ENCODE measurements at places on chromosomes 1 and 21.

GRCh38 chr21:42796327-42797062, 82.8 kb downstream of the WDR4 start:
- no peak for DNase-seq

DNA sequence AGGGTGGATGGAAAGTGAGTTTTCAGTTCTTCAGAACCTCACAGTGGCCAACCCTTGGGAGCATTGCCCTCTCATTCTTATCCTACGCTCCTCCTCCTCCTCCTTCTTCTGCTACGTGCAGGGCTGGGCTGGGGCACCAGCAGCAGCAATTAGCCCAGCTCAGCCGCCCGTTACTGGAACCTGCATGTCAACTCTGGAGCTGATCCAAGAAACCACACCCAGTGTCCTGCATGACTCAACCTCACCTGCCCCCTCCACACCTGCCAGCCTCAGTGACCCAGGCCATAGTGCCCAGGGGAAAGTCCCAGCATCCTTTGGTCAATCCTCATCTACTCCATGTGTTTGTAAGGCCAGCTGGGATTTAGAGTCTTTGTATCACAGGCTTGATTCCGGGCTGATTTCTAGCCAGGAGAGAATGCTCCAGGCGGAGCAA, 12.6 kb downstream of the ELF3 start:
- DNase-seq: no peak

- peak; percentile 50 for DNase-seq
Observed at GRCh38 chr1:184974056-184974836, at the start of gene NIBAN1. Gene NIBAN1 (minus strand): TSS chr1:184974508. CDS start chr1:184974356, 152 bp downstream.

DNA sequence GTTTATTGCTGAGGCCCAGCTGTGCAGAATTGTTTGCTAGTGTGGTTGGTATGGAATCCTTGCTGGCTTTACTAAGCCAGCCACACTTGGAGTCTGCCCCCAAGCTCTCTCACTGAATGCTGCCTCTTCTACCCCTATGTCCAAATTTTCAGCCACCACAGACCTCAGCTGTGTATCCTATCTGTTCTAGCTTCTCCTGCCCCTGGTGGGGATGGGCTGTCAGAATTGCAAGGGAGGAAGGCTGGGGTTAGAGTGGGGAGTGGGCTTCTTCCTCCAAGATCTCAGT, 4.4 kb downstream of the NHLH1 start:
- no peak for DNase-seq

DNA sequence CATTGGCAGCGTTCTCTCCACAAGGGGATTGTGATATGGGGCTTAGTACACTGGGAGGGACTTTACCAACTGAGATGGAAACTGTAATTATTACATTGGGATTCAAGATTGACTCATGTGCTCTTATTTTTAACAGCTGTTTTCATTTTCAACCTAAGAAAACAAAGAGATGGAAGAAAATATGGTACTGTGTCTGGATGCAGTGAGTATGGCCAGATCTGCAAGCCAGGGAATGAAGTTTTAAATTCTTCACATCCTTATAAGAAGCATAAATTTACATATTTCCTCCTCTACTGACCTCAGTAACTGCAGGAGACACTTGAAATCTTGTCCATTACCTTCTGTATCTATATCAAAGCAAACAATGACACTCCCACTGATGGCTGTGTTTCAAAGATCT, 81.5 kb upstream of the EDEM3 start:
- DNase-seq: no peak

- no peak for DNase-seq
Observed at GRCh38 chr1:114745291-114745690, 12.5 kb downstream of the CSDE1 start.

- DNase-seq: no peak
Observed at GRCh38 chr1:167054531-167054930, 35.6 kb downstream of the GPA33 start.

All from choroid plexus epithelial cell (primary cell).